ENCODE measurements at places on chromosomes 1 and 21. TPM values are rescaled to one million over a fixed set of nuclear protein-coding genes. Genes with fewer than 3 reads are reported as not detected.
A peak's percentile ranks its signal among the peaks of the same experiment; 100 is the strongest.

GRCh38 chr1:115837341-115837739 lies 3.6 kb downstream of the NHLH2 start:
- no peak for DNase-seq

Gene UBAP2L
- 135 TPM for total RNA-seq

DNA sequence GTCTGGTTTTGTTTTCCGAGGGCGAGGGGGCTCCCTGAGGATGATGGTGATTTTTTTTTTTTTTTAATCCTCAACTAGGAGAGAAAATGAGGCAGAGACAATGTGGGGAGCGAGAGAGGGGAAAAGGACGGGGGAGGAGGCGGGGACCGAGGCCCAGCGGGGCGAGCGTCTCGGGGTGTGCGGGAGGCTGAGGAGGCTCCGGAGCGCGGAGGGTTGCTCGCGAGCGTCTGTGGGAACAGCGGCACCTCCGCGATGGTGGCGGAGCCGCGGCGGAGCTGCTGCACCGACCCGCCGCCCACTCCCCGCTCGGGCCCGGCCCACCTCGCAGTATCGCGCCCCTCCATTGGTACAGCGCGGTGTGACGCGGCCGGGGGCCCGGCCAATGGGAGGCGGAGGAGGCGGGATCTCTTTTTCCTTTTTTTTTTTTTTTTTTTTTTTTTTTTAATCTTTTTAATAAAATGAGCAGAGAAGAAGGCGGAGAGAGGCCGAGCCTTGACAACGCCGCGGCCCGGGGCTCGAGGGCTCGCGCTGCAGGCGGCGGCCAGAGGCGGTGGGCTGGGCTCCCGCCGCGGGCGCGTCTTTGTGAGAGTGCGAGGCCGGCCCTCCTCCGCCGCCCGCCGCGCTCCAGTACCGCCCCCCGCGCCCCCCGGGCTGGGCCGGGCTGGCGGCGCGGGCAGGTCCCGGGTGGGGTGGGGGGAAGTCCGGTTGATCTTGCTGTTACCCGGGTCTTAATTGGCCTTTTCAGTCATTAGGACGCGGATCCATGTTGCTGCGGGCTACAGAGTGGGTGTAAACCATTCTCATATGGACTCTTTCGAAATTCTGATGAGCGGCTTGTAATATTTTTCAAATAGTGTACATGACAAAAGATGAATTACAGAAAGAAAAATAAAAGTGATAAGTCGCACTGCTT lies at the start of gene RERE:
RERE (minus strand) TSS at position 229 of the 913 bp plus-strand sequence.
- peak; percentile 97 for DNase-seq

Gene DTL
- 76.6 TPM for total RNA-seq

Gene LEPROT
- total RNA-seq: 44.3 TPM

Gene LMX1A
- 8.7 TPM for total RNA-seq

DNA sequence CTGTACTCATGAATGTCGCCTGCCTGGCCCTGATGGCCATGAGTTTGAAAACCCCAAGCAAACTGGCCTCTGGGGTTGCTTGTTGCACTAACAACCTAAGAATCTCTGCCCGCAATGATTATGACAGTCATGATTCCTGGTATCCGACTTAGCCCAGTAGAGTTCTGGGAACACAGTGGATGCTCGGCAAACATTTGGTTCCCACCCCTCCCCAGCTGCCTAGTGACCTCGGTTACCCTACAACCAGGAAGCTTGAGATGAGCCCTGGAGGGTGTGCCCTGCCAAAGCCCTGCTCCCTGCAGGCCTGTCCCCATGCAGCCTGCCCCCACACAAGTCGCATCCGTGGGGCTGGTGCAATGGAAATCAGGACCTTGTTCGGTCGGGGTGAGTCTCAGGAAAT lies 76.0 kb upstream of the ZBTB40 start:
- DNase-seq: no peak

- DNase-seq: no peak
These were observed 140.4 kb upstream of the BEND5 start for GRCh38 chr1:48917070-48917454.

Gene S100A7
- not detected for total RNA-seq

GRCh38 chr21:38861989-38862683 lies 56.4 kb downstream of the ETS2 start:
- no peak for DNase-seq

DNA sequence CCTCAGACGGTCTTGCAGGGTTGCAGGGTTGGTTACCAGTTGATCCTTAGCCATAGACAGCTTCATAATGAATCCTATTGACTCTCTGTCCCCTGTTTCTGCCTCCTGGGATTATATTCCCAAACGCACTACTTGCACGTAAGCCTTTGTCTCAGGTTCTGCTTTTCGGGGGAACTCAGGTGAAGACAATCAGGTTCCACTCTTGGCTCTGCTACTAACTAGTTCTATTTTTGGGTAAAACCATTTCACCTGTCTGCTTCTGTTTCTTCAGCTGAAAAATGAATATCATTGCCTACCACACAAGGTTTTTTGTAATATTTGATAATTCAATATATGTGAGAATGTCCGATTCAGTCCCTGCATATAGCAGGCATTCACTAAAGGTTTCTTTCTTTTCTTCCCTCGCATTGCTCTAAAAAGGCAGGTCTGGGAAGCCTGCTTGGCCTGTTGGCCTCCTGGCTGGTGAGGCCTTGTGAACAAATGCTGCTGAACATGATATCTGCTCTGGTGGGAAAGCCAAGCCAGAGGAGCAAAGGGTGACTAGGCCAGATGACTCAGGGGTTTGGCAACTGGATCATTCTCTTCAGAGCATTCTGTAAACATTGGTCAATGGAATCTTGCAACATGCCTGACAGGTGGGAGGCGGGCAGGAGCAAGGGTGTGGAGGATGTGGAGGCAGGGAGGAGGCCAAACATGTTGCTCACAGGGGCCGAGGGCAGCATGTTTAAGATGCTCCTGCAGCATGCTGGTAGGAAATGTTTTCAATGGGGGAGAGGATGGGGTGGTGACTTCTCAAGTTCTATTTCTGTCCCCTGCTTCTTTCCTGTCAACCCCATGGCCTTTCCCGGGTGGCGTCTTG lies 23.8 kb downstream of the IER5 start:
- DNase-seq: no peak

GRCh38 chr1:241939798-241940197 lies 17.8 kb upstream of the BECN2 start:
- no peak for DNase-seq

- no peak for DNase-seq
These were observed 38.8 kb downstream of the PDPN start for GRCh38 chr1:13622446-13622845.

- DNase-seq: no peak
These were observed 214.5 kb downstream of the RGS7 start for GRCh38 chr1:241142493-241142892.

- DNase-seq: no peak
These were observed 81.2 kb upstream of the COA6 start for GRCh38 chr1:234292011-234292410.

DNA sequence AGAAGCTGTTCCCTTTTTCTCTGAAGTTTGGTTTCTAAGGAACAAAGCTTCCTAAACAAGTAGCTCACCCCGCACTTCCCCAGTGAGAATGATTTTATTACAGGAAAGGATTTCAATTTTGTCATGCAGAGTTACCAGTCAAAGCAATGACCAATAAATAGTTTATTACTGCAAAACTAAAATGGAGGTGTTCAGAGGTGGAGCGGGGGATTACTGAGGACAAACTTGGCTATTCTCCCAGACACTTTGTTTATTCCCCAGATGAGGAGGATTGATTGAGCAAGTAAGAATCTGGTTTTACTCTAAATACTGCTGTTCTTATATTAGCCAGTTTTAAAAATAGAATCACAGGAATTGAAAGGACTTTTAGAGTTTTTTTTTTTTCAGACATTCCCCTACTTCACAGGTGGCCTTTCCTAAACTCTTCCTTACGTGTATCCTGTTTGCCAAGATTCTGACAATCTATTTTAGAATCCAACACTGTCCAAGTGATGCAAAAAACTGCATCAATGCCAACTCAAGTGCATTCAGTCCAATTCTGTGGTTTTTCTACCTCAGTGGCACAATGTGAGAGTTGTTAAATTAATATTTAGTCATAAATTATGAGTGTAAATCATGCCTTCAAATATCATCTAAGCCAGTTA lies 136.1 kb downstream of the TNFSF18 start:
- DNase-seq: no peak

- DNase-seq: no peak
These were observed 363.4 kb downstream of the PDE4B start for GRCh38 chr1:66156144-66156543.

Gene PIGR
- total RNA-seq: not detected

Gene CYYR1
- total RNA-seq: 25.7 TPM

- no peak for DNase-seq
These were observed 14.9 kb downstream of the ODF2L start for GRCh38 chr1:86381223-86381622.

DNA sequence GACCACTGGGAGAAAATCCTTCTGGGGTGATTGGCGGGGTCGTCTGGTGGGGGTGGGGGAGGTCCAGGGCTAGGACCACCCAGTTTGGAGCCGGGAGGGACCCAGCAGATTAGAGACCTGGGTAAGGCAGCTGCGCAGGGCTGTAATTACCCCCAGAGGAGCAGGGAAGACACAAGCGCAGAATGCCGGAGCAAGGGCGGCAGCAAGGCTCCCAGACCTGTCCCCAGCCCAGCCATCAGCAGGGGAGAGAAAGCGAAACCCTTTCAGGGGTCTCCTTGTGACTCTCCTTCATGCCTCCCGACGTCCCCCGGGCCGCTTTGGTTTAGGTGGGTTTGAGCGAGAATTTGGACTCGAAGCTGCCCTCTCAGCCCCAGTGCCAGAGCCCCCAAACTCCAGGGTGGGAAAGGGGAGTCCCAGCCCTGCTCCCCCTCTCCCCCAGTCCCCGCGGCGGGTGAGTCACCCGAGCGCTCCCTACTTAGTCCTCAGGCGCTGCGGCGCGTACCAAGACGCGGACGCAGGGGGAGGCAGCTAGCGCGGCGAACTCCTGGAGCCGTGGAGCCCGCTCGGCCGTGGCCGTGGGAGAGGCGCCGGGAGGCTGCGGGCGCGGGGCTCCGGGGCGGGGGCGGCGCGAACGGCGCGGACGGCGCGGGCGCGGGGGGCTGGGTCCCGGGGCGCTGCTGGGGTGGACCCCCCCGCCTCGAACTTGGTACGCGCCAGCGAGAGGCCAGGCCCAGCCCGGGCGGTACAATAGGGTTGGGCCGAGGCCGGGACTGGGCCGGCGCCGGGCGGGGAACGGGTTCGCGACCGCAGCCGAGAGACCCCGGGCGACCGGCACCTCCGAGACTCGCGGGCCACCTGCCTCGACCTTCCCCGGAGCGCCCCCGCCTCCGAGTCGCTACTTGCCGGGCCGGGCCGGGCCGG lies at the start of gene MAP7D1:
MAP7D1 (plus strand) TSS at position 753 of the 921 bp plus-strand sequence. CDS start 258 bp downstream, outside the sequence.
- peak; percentile 93 for DNase-seq

Gene OR2T33
- not detected for total RNA-seq

Gene GOLT1A
- total RNA-seq: 1.2 TPM

GRCh38 chr1:55287723-55288122 lies 72.6 kb upstream of the USP24 start:
- no peak for DNase-seq

DNA sequence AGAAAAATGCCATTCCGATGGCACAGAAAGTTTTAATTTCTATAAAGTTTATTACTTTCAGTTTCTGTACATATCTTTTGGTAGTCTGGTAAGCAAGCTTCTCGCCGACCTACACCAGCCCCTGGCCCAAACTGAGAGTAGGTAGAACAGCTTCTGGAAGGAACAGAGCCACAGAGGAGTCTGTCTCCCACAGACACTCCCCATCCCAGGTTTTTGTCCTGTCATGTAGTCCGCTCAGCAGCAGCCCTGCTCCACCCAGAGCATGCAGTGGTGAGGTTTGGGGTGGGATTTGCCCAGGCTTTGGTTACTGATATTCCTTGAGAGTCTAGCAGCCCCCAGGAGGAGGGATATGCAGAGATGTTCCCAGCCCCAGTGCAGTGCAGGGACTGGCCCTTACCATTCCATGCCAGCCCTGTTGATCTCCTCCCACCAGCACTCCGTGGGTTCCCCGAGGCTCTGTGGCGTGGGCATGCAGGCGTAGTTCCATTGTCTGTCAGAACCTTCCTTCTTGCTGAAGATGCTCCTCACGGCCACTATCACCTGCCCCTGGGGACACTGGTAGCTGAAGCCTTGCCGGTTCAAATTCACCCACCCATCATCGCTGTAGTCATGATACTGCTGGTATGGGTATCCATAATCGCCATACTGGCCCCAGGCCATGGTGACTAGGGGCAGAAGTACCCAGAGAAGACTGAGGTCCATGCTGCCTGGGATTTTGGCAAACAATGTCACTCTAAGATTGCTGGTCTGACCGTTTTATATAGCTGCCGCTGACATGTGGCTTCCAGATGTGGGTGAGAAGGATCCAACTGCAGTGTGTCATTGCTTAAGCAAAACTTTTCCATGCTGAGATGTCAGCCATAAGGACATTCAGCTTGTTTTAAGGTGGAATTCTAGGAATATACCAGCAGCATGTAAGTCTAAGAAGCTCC lies at the start of gene DPT:
DPT (minus strand) TSS at position 734 of the 932 bp plus-strand sequence; CDS start at position 702, 32 bp downstream.
- no peak for DNase-seq

Gene TMPRSS15
- total RNA-seq: not detected

- DNase-seq: no peak
These were observed 120.1 kb downstream of the CAMTA1 start for GRCh38 chr1:6905331-6905730.

Gene ANKRD34A
- total RNA-seq: 0.28 TPM
